ENCODE measurements at places on chromosomes 2 and 18. TPM values are rescaled to one million over a fixed set of nuclear protein-coding genes. Genes with fewer than 3 reads are reported as not detected.

SLC4A3 gene
- total RNA-seq: 4.3 TPM

HTR2B gene
- 0.78 TPM for total RNA-seq

LYPD6B gene
- 0.94 TPM for total RNA-seq

MYOM1 gene
- 120 TPM for total RNA-seq

CDH2 gene
- total RNA-seq: 21.2 TPM

SCYGR4 gene
- not detected for total RNA-seq

LHCGR gene
- not detected for total RNA-seq

PTPRN gene
- total RNA-seq: 0.68 TPM
